Left lobe of liver (tissue), 2 donors: ENCODE measurements at places on chromosomes 6 and 20.
A peak's percentile ranks its signal among the peaks of the same experiment; 100 is the strongest.

- DNase-seq, result no peak
These were observed 279.7 kb downstream of the LAMA2 start for GRCh38 chr6:129162605-129163004.

GRCh38 chr6:44940367-44940766, 387.8 kb upstream of the RUNX2 start:
- no peak for DNase-seq

DNA sequence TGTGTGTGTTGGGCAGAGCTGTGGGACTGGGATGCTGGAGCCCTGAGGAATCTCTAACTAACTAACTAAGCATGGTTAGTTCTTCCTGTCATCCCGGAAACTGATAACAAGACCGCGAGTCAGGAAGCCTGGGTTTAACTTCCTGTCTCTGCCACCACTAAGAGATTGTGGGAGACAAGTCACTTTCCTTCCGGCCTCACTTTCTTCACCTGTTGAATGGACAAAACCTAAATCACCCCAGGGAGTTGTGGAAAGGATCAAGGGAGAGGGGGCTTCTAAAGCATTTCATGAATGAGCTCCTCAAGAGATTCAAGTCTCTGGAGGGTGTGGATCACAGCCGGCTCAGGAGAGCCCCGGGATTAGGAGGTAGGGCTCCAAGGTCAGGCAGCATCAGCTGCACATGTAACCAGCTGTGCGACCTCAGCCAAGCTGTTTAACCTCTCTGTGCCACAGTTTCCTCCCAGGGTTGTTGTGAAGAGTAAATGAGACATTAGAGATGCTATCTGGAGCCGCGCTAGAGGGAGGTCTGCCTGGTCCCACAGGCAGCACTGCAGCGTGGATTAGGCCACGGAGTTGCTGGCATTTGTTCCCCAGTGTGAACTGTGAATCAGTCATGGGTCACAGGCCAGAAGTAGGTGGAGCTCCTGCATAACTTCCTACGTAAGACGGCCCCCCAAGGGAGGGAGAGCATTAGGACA, 105.1 kb downstream of the TOX2 start:
- DNase-seq, result peak; percentile 30

GRCh38 chr6:42292004-42292740, 74.5 kb upstream of the MRPS10 start:
- DNase-seq, result no peak

- no peak for DNase-seq
These were observed 309.2 kb upstream of the SPTLC3 start for GRCh38 chr20:12699374-12700228.

GRCh38 chr20:42559665-42560064, 630.0 kb downstream of the PTPRT start:
- DNase-seq, result no peak

GRCh38 chr6:158003910-158004700, 22.4 kb downstream of the SYNJ2 start:
- no peak for DNase-seq

DNA sequence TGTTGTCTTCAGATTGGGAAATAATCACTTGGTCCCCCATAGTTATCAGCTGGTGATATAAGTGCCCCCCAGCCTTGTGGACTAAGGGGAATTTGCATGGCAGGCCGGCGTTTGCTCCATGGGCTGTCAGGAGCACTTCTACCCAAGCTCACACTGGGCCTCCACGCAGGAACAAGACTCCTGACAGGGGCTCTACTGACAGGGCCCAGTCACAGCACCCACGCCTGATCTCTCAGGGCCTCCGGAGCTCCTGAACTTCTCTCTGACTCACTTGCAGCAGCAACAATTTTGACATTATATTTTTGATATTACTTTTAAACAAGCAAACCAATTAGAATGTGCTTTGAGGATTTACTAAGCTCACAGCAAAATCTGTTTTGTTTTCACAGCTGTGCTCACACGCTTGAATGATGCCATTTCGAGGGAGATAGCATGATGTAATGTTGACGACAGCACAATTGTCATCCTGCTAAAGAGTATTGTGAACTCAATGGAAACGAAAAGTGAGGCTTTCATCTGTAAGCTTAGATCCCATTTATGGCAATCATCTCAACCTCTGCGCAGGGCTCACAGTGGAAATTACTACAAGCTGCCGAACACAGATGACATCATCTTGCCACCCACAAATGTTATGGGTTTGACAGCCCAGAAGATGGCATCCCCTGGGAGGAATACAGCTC, 28.7 kb upstream of the TXNDC5 start:
- no peak for DNase-seq

DNA sequence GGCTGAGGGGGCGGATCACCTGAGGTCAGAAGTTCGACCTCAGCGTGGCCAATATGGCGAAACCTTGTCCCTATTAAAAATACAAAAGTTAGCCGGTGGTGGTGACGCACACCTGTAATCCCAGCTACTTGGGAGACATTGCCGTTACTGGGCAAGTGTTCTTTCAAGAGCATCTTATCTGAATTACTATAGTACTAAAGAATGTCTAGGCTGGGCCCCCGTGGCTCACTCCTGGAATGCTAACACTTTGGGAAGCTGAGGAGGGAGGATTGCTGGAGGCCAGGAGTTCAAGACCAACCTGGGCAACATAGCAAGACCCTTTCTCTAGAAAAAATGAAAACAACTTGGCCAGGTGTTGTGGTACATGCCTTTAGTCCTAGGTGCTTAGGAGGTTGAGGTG, 859 bp upstream of the ZFP57 start:
- DNase-seq, result no peak

- no peak for DNase-seq
These were observed 98.4 kb downstream of the FOXC1 start for GRCh38 chr6:1708122-1708521.

- DNase-seq, result no peak
These were observed 46.8 kb downstream of the CYP24A1 start for GRCh38 chr20:54126806-54127655.

DNA sequence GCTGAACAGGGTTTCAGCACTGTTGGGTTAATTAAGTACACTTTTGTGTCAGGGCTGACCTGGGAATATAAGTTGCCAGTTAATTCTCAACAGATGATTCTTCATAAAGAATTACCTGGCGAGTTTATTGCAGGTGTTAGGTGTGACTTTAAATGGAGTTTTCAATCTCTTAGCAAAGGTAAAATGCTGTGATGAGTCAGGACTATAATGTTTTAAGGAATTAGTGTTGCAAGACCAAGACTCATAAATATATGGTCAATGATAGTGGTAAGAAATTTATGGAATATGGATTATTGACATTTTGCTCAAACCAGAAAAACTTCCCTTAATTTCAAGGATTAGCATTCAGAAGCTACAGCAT, 50.0 kb upstream of the PLCG1 start:
- no peak for DNase-seq

DNA sequence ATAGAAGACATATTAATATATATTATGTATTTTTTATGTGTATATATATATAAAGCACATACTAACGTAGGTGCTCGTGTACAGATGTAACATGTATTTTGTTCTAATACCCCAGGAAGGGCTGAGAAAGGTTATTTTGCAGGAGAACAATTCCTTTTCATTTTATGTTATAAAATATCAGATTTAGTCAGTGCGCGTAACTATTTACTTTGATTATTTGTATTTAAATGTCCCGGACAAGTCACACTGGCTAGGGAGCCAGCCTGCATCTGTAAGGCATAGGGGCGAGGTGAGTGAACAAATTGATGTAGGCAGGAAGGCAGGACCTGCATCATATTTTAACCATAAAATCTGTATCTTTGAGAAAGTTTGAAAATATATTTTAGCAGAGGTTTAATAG, 74.1 kb downstream of the BMP7 start:
- DNase-seq, result no peak

GRCh38 chr6:35955970-35956369, 35.1 kb upstream of the SRPK1 start:
- DNase-seq, result no peak

DNA sequence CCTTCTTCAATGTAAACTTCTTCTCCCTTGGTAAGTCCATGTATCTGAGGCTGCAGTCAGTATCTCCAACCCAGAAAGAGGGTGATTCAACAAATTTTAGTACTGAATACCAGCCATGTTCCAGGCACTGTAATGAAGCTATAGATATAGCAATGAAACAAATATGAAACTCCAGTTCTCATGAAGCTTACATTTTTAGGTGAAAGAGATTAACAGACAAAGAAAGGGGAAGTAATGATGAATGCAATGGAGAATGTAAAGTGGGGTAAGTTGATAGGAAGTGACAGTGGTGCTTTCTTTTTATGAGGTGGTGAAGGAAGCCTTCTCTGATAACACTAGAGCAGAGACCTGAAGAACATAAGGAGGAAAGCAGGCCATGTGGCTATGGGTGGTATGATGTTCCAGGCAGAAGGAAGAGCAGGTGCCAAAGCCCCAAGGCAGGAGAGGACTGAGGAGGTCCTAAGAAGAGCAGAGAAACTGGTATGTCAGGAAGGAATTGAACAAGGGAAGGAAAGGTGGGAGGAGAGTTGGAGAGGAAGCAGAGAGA, 143.6 kb downstream of the TFAP2B start:
- DNase-seq, result no peak

DNA sequence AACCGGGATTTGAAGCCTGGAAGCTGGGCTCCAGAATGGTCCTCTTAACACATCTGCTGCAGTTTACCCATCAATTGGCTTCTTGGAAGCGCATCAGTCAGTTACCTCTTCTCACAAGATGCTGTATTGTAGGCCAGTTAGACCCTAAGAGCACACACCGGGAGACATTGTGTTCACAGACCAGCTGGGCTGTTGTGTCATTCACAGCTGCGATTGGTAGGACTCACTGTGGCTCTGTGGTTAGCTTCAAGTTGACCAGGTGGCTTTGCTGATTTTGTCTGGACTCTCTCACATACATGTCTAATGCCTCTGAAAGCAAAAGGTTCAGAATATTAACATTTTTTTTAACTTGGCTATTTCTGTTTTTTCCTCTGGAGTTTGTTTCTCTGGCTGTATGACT, 64.8 kb downstream of the SNX9 start:
- no peak for DNase-seq

DNA sequence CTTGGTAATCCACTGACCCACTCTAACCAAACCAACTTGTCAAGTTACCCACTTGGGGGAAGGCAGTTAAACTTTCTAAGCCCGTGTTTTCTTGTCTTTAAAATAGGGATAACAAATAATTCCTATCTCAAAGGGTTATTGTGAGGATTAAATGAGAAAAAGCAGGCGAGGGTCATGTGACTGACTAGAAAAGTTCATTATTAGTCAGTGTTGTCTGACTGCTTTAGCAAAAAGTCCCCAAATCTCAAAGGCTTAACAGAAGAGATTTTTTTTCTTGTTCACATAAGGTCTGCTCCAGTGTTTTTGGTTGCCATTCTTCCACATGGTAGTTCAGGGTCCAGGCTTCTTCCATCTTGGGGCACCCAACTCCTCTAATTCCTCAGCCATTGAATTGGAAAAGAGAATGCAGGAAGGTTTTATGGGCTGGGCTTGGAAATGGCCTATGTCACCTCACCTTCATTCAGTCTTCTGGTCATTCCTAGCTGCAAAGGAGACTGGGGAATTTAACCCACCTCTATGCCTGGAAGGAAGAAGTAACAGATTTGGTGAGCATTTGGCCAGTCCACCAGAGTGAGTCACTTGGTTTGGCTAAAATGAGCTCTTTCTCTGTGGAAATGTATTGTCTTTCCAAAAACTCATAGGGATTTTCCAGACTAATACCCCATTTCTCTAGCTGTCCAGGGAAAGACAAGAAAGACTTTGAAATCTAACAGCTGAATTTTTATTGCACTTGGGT, 77.0 kb downstream of the CAP2 start:
- DNase-seq, result no peak

GRCh38 chr6:96276856-96277255, 244.8 kb upstream of the UFL1 start:
- no peak for DNase-seq

GRCh38 chr20:44728801-44729443, 13.8 kb downstream of the CCN5 start:
- no peak for DNase-seq

DNA sequence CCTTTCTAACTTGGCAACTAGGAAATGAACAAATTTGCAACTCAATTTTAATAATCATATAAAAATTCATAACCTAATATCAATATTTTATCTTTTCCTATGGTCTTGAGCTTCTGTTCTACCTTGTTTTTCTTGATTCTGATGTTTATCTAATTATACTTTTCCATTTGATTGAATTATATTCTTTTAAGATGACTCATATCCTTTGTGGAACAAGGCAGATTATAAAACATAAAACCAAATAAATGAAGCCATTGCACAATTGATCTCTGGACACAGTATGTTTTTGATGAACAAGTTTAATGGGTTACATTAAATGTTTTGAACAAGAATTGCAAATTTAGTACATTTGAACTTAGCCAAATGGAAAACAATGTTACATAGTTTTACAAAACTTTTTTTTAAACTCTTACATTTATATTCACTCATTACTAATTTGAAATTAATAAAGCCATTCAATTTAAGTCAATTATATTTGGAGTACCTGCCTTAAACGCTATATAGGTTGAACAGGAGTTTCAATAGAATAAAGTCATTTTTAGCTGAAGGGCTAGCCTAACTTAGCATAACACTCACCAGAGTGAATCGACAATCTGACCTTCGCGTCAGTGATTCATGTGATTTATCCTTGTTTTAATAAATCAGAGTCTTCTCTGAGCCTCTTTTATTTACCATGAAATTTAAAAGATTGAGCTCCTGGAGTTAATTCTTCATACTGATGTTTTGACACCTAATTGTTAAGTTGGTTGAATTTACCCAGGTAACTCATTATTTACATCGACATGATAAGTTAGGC, 3.8 kb downstream of the NCOA7 start:
- DNase-seq, result no peak

- DNase-seq, result no peak
These were observed 200.9 kb upstream of the PMEPA1 start for GRCh38 chr20:57910716-57911115.

DNA sequence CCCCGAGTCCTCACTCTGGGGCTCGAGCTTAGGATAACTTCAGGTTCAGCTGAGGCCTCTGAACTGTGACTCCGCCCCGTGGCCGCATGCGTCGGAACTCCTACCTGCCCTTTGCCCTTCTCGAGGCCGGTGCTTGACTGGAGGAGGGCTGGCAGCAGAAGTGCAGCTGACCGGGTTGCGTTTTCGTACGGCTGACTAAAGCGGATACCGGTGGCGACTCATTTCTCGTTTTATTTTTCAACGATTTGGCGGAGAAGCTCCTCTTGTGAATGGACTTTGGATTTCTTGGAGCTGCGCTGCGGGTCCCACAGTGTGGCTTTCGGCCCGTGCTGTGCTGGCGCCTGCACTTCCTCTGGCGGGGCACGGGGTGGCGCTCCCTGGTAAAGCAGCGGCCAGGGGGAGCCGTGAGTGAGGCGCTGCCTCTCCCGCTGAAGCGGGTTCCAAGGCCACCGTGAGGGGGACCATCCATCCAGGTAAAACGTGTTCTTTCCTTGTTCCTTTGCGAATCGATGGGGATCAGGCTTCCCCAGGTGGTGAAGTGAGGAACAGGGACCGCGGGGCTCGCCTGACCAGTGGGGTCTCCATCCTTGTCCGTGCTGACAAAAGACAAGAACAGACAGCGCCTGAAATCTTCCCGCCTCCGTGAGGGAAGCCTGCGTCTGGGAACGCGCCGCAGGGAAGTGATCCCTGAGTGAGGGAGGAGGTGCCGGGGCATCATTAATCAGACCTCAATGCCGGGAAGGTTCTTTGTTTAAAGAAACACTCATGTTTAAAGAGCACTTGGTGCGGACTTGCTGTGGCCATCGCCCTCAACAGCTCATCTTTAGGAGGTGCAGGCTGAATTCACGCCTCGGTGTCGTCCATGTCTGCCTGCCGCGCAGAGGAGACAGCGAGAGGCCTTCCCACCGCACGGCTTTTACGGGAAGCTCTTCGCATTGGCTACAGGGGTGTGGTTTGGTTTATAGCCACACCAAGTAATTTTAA, 38.8 kb downstream of the ERMARD start:
- DNase-seq, result peak; percentile 93
